Activated gamma-delta T cell treated with anti-CD3 and anti-CD28 coated beads, Interleukin-2, amount 50 U/mL, for 16 hours (primary cell): ENCODE measurements at places on chromosomes 13 and 19.

DNA sequence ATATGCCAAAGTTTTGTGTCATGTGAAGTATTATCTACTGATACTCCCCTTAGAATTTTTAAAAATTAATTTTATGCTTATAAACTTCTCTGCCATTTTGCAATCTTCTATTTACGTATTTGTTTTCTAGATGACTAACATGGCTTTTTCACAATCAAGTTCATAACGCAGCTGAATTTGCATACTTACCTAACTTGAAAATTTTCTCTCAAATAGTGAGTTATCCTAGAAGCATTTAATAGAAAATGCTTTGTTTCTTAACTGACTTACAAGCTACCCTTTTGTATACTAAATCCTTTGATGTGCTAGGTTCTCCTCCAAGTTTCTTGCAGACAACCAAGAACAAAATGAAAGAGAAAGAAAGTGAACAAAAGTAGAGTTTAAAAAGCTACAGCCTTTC is 683.5 kb downstream of the LIG4 start:
- no peak for DNase-seq

DNA sequence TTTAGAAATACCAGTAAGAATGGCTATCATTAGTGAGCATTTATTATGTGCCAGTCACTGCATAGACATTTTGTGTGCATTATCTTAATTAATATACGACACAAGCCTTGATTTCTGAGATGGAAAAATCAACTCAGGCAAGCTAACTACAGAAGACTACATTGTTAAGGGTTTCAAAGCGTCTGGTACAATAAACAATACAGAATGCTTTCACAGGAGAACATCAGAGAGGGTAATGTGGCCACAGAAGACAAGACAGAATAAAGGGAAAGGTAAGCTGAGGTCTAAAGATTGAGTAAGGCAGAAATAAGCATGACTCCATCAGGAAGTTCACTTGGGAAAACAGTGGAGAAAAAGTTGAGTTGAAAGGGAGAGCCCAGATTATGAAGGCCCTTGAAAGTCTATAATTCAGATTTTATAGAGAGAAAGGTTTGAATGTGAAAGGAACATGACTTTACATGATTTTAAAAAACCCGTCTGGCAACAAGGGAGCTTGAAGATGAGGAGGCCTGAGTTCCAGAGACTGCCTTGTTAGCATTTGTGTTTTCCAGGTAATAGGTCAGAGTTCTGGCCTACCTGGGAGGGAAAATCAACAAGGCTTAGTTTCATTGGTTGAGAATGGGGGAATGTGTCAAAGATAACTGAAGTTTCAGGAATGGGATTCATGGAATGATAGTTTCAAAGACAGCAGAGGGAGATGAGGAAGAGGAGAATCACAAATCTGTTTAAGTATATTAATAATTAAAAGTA is 1.8 kb upstream of the MBNL2 start:
- no peak for DNase-seq

GRCh38 chr19:7869453-7869909 is 4.7 kb downstream of the PRR36 start:
- DNase-seq: peak; percentile 60

GRCh38 chr13:39855236-39855635 is 199.8 kb downstream of the COG6 start:
- no peak for DNase-seq

GRCh38 chr13:94660695-94661326 is 51.5 kb downstream of the SOX21 start:
- DNase-seq: no peak

GRCh38 chr19:38830039-38830733 is 1.4 kb downstream of the ECH1 start:
- no peak for DNase-seq

- DNase-seq: no peak
Measured at GRCh38 chr19:547117-547516, 3.3 kb downstream of the GZMM start.

- no peak for DNase-seq
Measured at GRCh38 chr19:13091400-13092157, 11.1 kb downstream of the LYL1 start.

DNA sequence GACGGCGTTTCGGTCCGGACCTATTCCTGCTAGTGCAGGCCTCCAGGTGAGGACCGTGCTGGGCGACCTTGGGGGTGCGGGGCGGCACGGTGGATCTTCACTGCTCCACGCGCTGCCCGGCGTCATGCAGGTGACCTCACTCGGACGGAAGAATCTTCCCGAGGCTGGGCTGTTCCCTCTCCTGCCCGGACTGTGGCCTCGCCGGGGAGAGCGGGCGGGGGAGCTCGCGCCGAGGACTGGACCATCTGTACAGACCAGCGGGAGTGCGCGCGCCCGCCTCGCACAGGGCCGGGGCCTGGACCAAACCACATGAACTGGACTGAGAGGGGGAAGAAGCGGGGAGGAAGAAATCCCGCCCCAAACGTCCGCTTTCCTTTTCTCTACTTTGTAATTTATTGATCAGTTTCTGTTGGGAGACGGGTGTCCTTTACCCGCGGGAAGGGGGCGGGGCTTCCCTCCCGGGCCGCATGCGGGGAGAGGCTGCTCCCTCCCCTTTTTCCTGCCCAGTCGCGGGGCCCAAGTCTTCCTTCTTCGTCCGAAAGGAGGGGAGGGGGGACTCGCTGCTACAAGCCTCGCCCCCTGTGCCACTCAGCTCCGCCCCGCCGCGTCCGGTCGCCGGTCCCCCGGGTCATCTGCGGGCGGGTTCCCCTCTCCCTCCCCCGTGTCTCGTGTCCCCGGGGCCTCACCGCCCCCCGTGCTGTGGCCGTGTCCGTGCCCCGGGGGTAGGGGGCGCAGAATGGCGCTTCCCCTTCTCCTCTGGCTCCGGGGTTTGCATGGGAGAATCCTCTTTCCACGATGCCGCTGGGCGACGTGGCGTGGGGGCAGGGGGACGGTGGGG is 4.9 kb downstream of the HRC start:
- DNase-seq: no peak

GRCh38 chr19:37221136-37221535 is 3.1 kb downstream of the ZNF383 start:
- DNase-seq: no peak

GRCh38 chr19:7676376-7676775 is 514 bp upstream of the MCEMP1 start:
- no peak for DNase-seq

- DNase-seq: no peak
Measured at GRCh38 chr19:15443838-15444237, 5.9 kb downstream of the WIZ start.

DNA sequence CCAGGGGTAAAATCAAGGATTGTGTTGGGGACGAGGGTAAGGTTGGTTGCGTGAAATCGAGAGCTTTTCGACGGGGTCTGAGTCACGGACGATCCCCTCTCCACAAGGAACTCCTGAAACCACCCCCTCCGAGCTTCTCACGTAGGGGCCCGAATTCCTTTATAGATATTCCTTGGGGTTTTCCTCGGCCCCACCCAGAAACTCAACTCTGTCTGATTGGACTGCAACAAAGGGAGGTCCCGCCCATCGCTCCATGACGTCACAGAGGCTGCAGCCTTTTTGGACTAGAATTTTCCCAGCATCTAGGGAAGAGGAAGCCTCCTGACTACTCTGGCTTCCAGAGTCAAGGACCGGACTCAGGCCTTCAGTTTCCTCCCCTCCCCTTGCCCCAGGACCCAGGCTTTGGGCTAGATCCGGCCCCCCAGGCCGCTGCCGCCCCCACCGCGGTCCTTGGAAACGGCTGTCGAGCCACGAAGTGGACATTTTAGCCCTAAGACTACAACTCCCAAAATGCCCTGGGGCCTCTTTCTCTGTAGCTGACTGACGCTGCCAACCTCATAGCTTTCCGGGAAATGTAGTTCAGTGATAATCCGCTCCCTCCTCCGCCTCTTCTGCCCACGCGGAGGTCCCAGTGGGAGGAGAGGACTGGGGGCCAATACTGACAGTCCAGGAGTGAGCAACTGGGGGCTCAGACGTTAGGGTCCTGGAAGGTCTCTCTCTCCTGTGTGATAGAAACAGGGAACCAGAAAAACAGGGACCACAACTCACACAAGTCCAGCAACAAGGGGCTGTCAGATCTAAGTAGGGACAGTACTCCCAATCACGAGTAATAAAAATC is at the start of gene IZUMO1:
Gene IZUMO1, minus strand, starts transcription at position 172 of the 838 bp plus-strand sequence. CDS start 1,050 bp downstream, outside the sequence.
- DNase-seq: no peak

DNA sequence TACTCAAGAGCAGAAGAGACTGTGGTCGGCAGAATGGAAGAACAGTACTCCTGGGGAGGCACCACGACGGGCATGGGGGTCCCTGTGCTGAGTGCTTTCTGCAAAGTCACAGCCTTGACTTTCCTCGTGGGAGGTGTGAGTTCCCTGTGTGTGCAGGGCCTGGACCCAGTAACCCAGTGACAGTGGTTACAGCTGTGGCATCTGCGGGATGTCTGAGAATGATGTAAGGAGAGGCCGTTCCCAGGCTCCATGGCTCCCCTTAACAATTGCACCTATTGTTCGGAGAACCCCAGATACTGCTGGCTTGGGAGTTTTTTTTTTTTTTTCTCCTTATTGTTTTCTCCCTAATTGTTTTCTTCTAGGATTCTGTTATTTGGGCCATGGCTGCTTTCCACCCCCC is 5.1 kb upstream of the NANOS2 start:
- no peak for DNase-seq
